ENCODE measurements at places on chromosomes 5 and 9.

DNA sequence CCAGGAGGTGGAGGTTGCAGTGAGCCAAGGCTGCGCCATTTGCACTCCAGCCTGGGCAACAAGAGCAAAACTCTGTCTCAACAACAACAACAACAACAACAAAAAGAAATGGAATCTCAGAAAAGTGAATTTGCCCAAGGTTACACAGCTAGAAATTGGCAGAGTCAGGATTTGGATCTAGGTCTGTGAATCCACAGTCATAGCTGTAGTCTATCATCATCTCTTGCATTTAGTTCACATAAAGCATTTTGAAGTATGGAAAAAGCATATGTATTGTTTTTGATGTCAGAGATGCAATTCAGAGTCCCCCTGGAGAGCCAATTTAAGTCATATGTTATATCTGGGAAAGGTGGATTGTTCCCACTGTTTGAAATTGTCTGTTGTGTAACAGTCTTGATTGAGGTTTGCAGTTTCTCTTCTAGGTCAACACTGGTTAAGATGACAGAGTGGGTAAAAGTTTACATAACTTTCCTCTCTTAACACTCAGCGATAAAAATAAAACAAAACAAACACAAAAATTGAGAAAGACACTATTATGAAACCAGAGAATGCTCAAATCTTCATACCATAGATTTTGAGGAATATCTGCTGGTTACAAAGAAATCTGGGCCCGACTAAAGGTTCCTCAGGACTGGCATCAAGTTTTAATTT is 21.5 kb upstream of the GPR21 start:
- DNase-seq, result no peak

DNA sequence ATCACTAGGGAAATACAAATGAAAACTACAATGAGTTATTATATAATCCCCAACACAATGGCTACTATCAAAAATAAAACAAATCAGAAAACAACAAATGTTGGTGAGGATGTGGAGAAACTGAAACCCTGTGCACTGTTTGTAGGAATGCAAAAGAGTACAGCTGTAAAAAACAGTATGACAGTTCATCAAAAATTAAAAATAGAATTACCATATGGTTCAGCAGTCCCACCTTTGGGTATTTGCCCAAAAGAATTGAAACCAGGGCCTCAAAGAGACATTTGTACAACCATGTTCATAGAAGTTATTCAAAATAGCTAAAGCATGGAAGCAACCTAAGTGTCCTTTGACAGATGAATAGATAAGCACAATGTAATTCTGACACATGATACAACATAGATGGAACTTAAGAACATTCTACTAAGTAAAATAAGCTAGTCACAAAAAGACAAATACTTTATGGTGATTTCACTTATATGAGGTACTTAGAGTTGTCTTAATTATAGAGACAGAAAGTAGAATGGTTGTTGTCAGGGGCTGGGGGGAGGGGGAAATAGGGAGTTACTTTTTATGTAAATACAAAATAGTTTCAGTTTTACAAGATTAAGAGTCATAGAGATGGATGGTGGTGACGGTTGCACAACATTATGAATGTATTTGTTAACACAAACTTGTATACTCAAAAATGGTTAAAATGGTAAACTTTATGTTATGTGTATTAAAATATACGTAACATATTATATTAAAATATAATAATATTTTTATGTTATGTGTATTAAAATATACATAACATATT is 102.8 kb downstream of the KCTD16 start:
- no peak for DNase-seq

DNA sequence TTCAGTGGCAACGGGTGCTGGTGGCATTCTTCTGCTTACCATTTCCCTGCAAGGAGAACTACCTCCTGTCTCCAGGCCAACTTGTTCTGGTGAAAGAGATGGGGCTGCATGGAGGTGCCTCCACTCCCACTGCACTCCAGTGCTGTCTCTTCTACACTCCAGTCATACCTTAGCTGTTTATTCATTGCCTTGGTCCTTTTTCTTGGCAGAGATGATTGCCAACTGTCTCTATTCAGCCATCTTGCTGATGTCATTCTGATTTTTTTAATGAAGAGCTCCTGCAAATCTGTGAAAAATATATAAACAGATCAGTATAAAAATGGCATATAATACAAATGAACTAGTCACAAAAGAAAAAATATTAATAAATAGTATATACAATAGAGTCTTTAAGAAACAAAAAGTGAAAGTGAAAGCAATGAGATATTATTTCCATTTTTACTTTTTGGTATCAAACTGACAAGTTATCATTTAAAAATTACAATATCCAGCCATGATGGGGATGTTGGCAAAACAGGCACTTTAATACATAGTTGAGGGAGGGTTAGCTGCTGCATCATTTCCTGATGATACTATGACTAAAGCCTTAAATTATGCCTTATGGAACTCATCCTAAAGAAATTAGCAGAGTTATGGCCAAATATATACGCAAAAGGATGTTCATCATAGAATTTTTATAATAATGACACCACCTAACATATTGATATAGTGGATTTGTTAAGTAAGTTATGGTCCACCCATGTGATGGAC is 109.4 kb downstream of the CARTPT start:
- no peak for DNase-seq

- no peak for DNase-seq
Observed at GRCh38 chr9:89929673-89930480, 325.1 kb downstream of the GADD45G start.

- no peak for DNase-seq
Observed at GRCh38 chr9:98201102-98201501, 8.7 kb upstream of the CORO2A start.

DNA sequence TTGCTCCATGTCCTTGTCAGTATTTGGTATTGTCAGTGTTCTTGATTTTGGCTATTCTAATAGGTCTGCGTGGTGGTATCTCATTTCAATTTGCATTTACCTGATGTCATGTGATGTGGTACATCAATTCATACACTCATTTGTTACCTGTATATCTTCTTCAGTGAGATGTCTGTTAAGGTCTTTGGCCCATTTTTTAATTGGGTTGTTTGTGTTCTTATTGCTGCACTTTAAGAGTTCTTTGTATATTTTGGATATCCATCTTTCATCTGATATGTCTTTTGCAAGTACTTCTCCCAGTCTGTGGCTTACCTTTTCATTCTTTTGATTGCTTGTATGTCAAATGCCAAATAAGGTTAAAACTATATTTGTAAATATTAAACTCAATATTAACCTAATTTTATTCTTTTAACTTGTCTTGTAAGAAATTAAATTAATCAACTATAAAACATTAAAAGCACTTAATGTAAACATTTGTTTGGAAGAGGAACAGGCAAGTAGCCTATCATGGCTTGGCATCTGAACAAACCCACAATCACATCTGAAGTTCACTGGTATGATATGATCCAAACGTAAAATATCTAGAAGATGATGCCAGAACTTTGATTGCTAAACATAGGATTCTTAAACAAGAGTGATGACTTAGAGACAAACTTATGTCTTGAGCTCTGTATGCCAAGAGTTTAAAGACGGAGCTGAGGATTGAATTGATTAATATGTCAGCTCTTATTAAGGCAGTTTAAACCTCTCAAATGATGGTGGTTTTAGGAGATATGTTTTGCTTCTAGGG is 587.3 kb downstream of the ANXA1 start:
- no peak for DNase-seq

DNA sequence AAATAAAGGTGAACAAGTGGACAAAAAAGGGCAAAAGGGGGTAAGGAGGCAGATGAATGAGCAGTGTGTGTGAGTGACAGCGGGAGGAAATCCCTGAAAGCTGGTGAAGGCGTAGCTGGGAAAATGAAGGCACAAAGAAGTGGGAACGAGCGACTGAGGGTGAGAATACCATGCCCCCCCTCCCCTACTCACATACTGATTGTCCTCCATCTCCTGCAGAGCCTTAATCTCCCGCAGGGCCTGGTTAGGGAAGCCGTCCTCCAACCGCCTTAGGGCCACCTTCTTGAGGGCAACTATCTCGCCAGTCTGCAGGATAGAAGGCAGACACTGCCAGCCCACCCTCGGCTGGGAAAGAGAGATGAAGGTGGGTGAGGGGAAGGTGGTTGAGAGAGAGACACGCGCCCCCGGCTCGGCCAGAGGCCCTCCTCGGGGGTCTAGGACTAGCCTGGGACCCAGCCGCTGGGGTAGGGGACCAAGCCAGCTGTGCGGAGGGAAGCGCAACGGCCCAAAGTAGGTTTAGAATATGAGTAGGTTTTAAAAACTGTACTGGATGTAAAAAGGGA is 522 bp downstream of the CDK20 start:
- no peak for DNase-seq

DNA sequence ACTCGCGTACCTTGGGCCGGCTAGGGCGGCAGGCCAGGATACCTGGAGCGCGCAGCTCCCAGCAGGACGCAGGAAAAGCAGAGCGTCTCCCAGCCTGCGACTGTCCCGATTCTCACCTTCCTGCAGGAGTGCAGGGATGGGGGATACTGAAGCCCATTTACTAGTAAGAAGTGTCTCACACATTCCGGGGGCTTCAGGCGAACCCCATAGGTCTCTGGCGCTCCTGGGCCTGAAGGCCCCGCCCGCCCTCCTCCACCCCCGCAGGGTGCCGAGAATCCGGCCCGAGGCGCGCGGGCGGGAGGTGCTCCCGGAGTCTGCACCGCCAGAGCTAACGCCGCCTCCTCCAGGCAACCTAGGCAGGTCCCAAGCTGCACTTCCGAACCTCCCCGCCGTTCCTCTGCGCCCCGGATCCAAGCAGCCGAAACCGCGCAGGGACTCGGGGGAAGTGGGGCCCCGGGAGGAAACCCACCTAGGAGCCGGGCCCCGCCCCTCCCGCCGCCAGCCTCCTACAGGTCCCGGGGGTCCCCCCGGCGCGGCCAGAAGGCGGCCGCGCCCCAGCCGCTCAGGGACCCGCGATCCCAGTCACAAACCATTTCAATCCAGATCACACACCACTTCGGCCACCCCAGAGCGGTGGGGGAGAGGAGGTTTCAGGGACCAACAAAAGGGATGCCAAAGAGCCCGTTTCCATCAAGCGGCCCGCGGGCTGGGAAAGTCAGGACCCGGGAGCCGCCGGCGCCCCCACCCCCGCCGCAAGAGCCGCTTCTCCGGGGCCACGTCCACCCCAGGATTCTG is 1.2 kb downstream of the ROR2 start:
- no peak for DNase-seq

- DNase-seq, result no peak
Observed at GRCh38 chr5:179758955-179759354, 26.3 kb downstream of the MAML1 start.

DNA sequence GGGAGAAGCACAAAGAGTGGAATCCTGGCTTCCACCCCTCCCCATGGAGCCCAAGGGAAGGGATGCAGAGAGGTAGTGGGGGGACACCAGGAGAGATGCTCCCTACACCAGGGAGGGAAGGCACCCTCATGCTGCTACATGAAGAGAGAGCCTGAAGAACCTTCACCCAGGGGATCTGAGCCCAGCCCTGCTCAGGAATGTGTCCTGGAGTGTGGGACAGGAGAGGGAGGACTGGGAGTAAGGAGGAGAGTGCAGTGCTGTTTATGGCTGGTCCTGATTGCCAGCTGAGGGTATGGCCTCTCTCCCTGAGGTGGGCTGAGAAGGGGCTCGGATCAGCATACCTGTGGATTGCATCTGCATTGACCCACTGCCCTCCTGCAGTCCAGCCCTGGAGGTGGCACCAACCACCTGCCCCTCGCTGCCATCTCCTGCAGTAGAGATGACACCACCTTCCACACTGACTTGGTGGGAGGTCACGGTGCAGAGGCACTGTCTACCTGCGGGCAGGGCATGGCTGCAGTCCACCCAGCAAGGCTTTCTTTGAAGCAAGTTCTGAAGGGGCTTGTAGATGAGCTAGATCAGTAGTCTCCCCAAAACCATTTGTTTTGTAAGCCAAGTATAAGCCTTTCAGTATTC is 114.9 kb upstream of the SLC25A48 start:
- DNase-seq, result no peak

All from CMK (cell line).